ENCODE measurements at places on chromosomes 7 and 10.

DNA sequence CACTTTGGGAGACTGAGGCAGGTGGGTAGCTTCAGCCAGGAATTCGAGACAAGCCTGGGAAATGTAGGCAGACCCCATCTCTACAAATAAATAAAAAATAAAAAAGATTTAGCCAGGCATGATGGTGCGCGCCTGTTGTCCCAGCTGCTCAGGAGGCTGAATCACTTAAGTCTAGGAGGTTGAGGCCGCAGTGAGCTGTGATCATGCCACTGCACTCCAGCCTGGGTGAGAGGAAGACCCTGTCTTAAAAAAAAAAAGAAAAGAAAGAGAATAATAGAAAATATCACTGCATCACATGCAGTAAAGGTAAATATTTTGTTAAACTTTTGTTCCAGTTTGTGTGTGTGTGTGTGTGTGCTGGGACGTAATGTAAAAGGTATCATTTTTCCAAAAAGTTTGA is 3.0 kb downstream of the STRIP2 start:
- no peak for DNase-seq

- no peak for DNase-seq
Measured at GRCh38 chr7:20647036-20647435, 31.6 kb downstream of the ABCB5 start.

- DNase-seq: no peak
Measured at GRCh38 chr10:1413256-1413655, 324.1 kb downstream of the ADARB2 start.

DNA sequence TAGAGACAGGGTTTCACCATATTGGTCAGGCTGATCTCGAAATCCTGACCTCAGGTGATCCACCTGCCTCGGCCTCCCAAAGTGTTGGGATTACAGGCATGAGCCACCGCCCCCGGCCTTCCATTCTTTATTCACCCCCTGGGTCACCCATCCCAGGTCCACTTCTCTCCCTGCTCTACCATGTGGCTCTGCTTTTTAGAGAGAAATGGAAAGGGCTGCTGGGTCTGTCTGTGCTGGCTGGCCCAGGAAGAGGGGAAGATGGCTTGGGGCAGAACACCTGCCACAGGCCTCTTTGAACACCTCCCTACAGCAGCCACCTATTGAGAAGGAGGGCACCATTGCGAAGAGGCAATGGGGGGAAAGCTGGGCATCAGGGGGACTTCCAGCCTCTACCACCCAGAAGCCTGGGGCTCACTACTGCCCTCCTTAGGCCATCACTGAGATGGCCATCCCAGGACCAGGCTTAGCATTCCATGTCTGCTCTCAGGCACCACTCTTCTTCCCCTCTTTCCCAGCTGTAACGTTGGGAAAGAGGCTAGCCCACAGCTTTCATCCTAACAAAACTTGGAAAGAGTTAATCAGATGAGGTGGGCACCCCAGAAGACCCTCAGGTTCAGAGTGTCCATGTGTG is 256.3 kb downstream of the GRID1 start:
- no peak for DNase-seq
